ENCODE measurements at places on chromosomes 3 and 15.

DNA sequence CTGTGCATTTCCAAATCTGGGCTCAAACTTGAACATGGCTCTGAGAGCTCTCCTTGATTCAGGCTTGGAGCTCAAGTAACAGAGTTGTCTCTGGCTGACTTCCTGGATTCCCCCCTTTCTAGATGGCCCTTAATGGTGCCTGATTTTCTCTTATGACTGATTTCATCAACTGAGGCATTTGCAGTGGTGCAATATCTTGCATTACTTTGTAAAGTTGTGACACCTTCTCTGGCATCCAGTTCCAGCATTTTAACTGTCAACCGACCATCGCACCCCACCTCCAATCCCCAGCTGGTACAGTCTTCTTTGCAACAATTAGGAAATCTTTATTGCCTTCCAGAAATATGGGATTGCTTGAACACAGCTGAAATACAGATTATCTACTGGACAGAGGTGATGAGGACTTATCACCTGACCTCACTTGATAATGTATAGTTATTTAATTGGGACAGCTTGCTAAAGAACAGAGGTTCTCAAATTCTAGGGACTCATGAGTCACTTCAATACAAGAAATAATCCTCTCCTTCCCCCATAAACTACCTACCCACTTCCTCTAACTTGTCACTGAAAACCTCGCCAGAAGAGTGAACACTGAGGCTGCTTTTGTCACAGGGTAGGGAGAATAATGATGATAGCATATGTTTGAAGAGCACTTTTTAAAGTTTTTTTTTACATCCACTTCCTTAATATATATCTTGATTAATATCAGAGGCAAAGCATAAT lies 41.8 kb downstream of the FILIP1L start:
- DNase-seq, result no peak

GRCh38 chr15:67024998-67025368 lies 40.4 kb upstream of the SMAD3 start:
- DNase-seq, result no peak

DNA sequence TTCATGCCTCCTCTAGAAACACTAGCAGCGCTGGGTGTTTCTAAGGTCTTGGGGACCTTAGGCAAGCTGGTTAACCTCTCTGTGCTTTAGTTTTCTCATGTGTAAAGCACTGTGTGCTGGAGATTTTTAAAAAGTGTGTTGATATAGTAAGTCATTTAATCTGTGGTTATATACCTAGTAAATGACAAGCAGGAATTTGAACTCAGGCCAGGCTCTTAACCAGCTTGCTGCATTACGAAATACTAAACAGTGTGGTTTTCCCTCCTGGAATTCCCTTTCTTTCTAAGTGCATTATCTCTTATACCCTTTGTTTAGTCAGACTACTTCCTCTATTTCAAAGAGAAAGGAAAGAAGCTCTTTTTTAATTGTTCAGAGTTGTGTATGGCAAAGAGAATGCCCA lies 26.5 kb downstream of the NEO1 start:
- no peak for DNase-seq

DNA sequence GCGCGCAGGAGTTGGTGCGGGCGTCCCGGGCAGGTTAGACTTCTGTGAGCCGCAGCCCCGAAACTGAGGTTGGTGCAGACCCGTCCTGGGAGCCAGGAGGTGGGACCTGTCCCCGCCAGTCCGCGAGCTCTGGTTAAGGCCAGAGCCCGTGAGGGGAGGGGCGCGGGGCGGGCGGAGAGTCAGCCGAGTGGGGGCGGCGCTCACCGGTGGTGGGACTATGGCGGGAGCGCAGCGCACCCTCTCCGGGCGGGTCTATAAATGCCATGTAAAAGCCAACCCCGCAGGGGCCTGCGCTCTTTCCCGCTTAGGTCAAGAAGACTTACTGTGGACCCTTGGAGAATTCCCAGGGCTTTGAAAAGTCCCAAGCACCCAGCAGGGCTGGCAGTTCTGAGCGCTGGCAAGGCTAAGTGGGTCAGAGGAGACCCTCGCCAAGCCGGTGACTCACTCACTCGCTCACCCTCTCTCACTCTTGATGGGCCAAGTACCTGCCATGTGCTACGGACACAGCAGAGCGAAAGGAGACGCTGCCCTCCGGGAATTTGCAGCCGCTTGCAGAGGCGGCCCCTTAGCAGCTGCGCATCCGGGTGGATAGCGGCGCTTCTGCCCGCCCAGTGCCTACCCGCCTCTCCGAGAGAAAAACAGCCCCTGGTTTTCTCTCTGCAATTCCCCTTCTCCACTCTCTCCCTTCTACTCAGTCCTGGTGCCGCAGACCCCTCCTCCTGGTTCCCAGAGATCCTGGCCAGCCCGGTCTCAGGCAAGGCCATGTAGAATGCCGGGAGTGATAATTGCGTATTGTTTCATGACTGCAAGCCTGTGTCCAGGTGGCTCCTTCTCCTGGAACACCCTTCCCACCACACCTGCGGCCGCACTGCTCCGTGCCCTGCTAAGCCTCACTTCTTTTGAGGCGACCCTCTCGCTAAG lies at the start of gene ALDH1L1:
TSS of gene ALDH1L1 (minus strand) at position 110 of the 921 bp plus-strand sequence. CDS start 19,607 bp downstream, outside the sequence.
- DNase-seq, result peak; percentile 70

GRCh38 chr3:194399874-194400411 lies 877 bp upstream of the GP5 start:
- no peak for DNase-seq

- DNase-seq, result no peak
Measured at GRCh38 chr15:50127255-50127777, 8.3 kb upstream of the ATP8B4 start.

DNA sequence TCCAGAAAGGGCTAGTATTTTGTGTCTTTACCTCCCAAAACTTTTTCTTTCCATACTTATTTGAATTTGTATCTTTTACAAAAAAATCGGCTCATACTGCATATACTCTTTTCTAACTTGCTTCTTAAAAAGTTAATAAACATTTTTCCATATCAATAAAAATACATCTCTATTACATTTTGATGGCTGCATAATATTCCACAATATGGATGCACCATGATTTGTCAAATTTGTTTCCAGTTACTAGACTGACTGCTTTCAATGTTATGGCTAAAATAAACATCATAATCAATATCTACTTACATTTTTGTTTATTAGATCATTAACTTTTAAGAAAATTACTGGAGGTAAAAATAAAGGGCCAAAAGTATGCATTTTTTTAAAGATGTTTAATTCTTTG lies 121.7 kb downstream of the MEIS2 start:
- DNase-seq, result no peak

DNA sequence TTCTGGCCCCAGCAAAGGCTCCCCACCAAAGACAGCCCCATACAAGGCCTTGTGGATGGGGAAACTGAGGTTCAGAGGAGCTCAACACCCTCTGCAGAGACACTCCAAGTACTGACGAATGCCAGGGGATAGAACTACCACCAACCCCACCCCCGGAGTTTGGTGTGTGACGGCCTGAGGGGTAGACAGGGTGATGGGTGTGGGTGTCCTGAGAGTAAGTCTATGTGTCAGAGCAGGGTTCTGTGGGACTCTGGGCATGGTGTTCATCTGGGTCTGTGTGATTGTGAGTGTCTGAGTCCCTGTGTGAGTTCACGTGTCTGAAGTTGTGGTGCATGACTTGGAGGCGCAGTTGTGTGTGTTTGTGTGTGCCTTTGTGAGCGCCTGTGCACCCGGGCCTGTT lies 7.4 kb downstream of the PTH1R start:
- no peak for DNase-seq

GRCh38 chr3:127975153-127976029 lies 60.4 kb downstream of the KBTBD12 start:
- DNase-seq, result no peak

- DNase-seq, result no peak
Measured at GRCh38 chr3:125146626-125147490, 65.7 kb downstream of the SLC12A8 start.

GRCh38 chr3:117820658-117821299 lies 1111.2 kb downstream of the TUSC7 start:
- DNase-seq, result no peak
